ENCODE measurements at places on chromosomes 5 and 9. TPM values are rescaled to one million over a fixed set of nuclear protein-coding genes. Genes with fewer than 3 reads are reported as not detected.

MSMP gene
- not detected for total RNA-seq

- no peak for DNase-seq
Measured at GRCh38 chr9:97660847-97661246, 27.2 kb downstream of the NCBP1 start.

- no peak for DNase-seq
Measured at GRCh38 chr5:53422539-53422938, 57.9 kb upstream of the FST start.

FOXI1 gene
- total RNA-seq = 0.21 TPM

ECSCR gene
- total RNA-seq = 3.9 TPM
